Heart left ventricle (tissue), 16 donors: ENCODE measurements at places on chromosomes 2 and 18. TPM values are rescaled to one million over a fixed set of nuclear protein-coding genes. Genes with fewer than 3 reads are reported as not detected.

GRCh38 chr18:10896851-10897250, 252.5 kb downstream of the PIEZO2 start:
- H3K27me3 ChIP-seq, result no peaks in the 10 kb centered on the region
- no peak for DNase-seq
- H3K4me3 ChIP-seq, result no peak overlapping the region
- H3K36me3 ChIP-seq, result no peaks in the 10 kb centered on the region

- no peaks in the 10 kb centered on the region for H3K27me3 ChIP-seq
- peaks cover 13% of the 10 kb centered on the region for H3K4me1 ChIP-seq
- no peaks in the 10 kb centered on the region for H3K36me3 ChIP-seq
- DNase-seq, result no peak
- no peak overlapping the region for H3K27ac ChIP-seq
- no peak overlapping the region for H3K4me3 ChIP-seq
Observed at GRCh38 chr2:27126252-27126710, 2.7 kb downstream of the ABHD1 start.

The ERMN gene
- total RNA-seq, result not detected

The C2orf66 gene
- not detected for total RNA-seq

The PLEK gene
- total RNA-seq, result 1.5 TPM

The CDH19 gene
- 27.3 TPM for total RNA-seq
